ENCODE measurements at places on chromosomes 12 and 14.

DNA sequence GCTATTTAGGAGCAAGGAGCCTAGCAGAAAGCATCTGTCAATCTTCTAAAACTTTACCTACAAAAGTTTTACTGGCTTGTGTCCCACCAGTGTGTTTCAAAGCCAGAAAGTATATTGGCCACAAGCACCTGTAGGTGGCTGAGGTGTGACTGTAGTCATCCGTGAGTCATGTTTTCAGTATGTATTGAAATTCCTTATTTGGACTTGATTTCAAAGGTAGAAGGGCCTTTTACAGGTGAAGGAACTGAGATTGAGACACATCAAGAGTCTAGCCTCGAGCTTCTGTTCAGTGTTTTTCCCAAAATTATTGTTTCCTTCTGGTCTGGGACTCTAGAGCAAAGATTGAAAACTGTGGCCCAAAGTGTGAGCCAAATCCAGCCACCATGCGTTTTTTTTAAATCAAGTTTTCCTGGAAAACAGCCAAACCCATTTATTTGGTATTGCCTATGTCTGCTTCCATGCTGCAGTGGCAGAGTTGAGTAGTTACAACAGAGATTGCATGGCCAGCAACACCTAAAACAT, 195.3 kb upstream of the BCL2L14 start:
- DNase-seq: no peak

- DNase-seq: no peak
Measured at GRCh38 chr12:66851134-66851533, 172.3 kb upstream of the GRIP1 start.

DNA sequence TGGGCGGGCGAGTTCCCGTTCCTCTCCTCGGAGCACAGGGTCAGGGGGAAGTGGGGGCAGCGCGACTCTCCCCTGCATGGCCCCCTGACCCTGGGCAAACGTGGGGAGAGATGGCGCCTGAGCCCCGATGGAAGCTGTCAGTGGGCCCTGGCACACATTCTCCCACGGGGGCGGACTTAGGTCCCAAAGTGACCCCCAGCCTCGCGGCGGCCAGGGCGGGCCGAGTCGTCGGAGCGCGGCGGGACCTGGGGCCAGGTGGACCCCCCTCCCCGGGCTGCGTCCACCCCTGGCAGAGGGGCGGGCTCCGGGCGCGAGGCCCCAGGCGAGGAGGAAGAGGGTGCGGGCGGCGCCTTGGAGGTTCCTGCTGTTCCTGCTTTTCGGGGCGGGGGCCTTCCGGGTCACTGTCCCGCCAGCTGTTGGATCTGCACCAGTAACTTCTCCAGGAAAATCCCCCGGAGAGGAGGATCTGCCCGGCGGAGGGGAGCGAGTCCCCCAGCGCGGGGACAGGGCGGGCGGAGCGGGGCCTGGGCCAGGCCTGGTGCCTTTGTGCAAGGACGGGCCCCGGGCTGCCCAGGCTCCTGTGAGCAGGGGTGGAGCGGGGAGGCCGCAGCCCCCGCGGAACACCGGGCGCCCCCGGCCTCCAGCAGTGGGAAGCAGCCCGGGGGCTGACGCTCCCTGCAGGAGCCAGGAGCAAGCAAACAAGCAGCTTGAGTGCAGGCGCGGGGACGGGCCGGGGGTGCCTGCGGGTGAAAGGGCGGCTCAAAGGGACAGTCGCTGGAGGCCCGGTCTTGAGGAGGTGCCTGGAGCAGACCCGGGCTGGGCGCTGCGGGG, 15.3 kb downstream of the TNFAIP2 start:
- no peak for DNase-seq

DNA sequence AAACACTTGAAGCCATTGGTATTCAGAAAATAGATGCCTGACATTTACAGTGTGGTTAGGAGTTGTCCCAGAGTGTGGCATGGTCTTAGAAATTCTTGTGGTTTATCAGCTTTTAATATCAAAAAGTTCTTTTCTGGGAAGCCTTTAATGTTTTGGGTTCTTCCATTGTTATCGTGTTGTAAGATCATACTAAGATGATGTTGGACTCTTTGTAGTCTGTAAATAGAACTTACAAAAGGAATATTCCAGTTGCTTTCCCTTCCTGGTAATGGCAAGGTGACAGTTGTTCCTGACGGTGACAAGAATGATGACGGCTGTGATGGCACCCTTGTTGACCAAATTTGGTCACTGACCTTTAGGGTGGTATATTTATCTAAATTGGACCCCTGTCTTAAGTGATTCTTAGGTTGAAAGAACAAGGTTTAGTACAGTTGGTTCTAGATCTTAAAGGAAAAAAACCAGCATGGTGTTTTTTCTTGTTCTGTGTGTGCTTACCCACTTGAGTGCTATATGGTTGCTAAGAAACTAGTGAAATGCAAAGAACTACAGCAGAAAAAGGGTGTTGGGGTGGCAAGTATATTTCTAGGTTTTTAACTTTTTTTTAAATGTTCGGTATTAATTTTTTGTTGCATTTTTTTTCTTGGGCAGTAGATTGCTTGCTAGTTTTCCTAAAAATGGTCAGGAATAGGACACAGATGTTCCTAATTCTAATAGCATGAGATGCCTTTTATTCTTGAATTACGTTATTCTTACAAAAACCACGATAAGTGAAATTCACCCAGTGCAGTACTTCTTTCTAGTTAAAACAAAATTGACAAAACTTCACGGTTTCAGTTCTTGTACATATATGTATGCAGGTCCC, 2.1 kb downstream of the ATP2A2 start:
- no peak for DNase-seq

- DNase-seq: no peak
Measured at GRCh38 chr14:56855891-56856461, 45.7 kb upstream of the OTX2 start.

DNA sequence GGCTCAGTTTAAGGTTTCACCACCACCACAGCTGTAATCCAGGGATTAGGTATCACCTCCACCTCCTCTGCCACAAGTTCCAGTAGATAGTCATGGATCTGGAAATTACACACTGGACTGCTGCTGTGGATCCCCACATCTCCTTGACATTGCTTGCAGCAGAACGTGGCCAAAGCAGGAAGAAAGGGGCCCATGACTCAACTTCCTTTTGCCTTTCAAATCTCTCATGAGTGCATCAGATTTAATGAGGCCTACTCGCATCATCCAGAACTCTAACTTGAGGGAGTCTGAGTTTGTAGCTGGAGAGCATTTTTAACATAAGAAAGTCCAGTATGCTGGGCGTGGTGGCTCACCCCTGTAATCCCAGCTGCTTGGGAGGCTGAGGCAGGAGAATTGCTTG, 29.2 kb upstream of the TMED10 start:
- DNase-seq: no peak

GRCh38 chr12:1619587-1619986, 9.4 kb upstream of the WNT5B start:
- no peak for DNase-seq

GRCh38 chr14:99601361-99601831, 2.6 kb downstream of the CCDC85C start:
- DNase-seq: no peak

DNA sequence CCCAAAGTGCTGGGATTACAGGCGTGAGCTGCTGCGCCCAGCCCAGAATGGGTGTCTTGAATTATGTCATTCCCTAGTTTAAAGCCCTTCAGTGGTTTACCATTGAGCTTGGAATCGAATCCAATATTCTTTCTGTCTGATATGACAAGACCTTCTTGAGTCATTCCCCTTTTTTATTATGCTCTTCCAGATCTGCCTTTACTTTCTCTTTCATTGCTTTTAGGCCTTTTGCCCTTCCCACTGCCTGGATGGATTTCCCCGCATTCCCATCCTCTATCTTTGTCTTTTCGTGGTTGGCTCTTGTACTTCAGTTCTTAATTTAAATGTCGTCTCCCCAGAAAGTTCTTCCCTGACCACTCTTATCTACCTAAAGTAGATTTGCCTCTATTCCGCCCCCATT, 1.6 kb downstream of the TRAFD1 start:
- DNase-seq: no peak

- no peak for DNase-seq
Measured at GRCh38 chr14:24311837-24312615, 724 bp downstream of the LTB4R start.

DNA sequence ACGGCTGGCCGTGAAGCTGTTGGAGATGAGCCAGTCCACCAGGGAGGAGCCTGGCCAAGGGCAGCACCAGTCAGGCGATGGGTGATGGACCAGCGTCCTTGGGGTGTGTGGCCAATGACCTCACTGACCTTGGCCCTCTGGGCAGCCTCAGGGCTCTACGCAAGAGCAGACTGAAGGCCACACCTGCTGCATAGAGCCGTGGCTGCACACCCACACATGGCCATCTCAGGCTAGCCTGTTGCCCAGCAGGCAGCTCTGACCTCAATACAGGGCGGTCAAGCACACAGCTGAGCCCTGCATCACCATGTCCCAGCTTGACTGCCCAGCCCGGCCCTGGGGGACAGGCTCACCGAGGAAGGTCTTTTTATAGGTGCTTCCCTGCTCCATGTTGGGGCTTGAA, 19.2 kb downstream of the PLEK2 start:
- no peak for DNase-seq

DNA sequence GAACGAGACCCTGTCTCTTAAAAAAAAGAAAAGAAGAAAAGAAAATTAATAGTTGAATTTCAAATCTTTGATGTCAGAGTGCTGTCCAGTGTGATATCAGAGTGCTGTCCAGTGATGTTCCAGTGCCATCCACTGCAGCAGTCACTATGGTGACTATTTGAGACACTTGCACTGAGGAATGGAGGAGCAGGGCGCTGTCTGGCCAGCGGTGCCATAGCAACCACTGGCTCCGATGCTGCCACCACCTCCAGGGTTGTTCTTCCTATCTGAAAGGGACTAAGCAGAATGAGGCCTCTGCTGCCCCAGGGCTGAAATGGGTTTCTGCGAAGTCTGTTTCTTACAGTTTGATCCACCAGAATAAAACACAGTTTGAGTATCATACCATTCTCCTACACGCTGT, 272.9 kb downstream of the NUAK1 start:
- no peak for DNase-seq

DNA sequence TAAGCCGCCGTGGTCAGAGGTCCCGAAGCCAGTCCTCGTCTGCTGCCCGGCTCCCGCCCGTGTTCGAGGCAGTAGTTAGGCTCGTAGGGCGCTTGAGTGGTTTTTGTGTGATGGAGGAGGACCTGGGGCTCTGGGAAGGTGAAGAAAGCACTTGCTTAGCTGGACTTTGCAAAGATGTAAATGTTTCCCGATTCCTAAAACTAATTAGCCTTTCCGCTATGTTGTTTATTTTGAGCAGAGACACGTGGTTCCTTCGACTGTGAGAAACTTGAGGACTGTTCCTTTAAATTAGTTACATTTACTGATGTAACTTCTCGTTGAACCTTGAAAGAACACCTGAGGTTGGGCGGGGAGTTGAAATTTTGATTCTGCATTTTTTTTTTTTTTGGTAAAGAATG, 33.9 kb downstream of the MIA2 start:
- DNase-seq: no peak

DNA sequence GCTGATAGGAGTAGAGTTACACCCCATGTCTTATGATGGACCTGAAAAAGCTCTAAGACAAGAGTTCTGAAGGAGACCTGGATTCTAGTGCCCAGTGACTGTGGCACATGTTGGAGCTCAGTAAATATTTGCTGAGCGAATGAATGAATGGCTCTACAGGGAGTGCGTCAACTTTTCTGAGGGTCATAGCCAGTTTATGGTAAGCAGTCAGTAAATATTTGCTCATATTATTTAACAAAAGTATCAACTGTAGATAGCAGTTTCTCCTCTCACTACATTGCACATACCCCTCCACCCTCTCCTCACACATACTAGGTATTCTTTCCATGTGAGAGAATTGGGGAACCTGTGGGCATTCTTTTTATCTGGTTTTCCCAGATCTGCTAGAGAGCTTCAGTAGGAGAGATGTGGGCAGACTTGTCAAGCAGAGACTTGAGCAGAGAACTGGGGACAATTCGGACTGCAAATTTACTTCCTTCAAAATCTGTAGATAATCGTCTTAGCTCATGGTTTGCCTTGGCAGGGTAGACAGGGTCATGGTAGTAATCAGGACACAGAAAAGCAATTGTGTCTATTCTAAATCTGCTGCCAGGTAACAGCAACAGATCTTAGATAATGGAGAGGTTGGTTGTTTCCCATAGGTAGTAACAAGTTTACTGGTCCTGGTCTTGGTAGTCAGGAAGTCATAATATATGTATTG, 5.7 kb downstream of the SLC4A8 start:
- no peak for DNase-seq

- no peak for DNase-seq
Measured at GRCh38 chr12:56479625-56480024, 8.3 kb downstream of the GLS2 start.

GRCh38 chr14:47585447-47585846, 90.0 kb downstream of the MDGA2 start:
- no peak for DNase-seq

DNA sequence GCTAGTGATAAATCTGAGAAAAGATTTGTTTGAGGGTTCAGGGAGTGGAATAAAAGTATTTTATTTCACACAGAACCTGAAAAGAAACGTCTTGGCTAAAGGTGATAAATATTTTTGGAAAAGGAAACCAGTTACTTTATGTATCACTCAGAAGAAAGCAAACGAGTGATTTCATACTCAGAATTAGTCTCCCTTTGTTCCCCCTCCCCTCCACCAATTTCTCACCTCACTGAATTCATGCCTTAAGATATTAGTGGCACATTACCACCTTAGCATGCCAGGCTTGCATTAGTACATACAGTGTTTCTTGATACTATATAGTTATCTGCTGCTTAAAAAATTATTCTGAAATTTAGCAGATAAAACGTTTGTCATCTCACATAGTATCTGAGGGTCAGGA, 28.2 kb downstream of the G2E3 start:
- DNase-seq: no peak

GRCh38 chr12:50325890-50326391, 42.6 kb upstream of the LIMA1 start:
- DNase-seq: no peak

DNA sequence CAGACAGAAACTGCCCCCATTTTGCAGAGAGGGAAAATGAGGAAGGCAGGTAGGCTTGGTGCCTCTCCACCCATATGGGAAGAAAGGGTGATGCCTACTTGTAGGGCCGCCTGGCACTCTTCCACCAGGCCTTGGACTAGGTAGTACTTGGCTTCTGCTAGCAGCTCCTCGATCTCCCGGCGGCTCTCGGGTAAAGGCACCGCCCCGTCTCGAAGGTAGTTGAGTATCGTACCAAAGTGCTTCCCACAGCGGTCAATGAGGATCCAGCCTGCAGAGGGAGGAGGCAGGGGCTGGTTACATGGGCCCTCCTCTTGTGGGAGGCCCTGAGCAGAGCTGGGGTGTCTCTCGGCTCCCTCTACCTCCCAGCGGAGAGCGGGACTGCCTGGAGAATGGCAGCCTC, 16.6 kb downstream of the KCTD10 start:
- no peak for DNase-seq

- DNase-seq: no peak
Measured at GRCh38 chr12:76646366-76646765, 86.8 kb upstream of the OSBPL8 start.

DNA sequence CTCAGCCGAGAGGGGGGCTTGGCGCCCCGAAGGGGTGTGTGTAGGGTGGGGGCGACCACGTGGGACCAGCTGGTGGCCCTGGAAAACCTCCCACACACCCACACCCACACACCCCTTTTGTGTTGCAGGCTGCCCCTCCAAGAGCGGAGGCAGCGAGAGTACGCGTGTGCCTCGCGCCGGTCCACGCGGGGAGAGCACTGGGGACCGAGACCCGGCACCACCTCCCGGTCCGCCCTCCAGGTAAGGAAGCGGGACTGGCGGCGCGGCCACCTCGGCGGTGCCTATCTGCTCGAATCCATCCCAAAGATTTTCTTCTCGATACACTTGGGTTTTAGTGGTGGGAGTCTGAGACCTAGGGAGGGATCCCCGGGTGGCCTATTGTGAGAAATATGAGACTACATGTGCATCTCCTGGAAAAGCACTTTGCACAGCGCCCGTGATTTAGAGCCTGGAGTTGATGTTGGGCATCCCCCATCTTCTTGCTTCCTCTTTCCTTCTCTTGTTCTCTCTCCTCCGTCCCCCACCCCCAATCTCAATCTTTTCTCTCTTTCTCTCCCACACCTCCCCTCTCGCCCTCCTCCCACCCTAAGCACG, 393 bp downstream of the SYT1 start:
- no peak for DNase-seq
